ENCODE measurements at places on chromosomes 6 and 20. TPM values are rescaled to one million over a fixed set of nuclear protein-coding genes. Genes with fewer than 3 reads are reported as not detected.

Gene COL12A1
- total RNA-seq, result 16.1 TPM

Gene SERAC1
- total RNA-seq, result 10.6 TPM

Gene TCF21
- not detected for total RNA-seq

Gene GRM1
- under 0.01 TPM for total RNA-seq

Gene SIM1
- total RNA-seq, result under 0.01 TPM

Gene ADGRF5
- 2.0 TPM for total RNA-seq

Gene SOX18
- 25.5 TPM for total RNA-seq

Gene CAPN11
- 1.6 TPM for total RNA-seq

Gene RPS18
- 2,418 TPM for total RNA-seq

Gene PRSS35
- total RNA-seq, result 0.07 TPM

Gene TNFAIP3
- total RNA-seq, result 3.9 TPM

Gene TNNC2
- total RNA-seq, result not detected

Gene GSTA2
- not detected for total RNA-seq

Gene ZC2HC1B
- not detected for total RNA-seq

Gene CFAP206
- 0.53 TPM for total RNA-seq

Gene PTK7
- total RNA-seq, result 2.7 TPM

Gene FAM83C
- total RNA-seq, result not detected

Gene MPIG6B
- not detected for total RNA-seq

Gene TNFRSF6B
- total RNA-seq, result 13.2 TPM

Gene PRPH2
- total RNA-seq, result not detected

Gene ZFP64
- total RNA-seq, result 29.6 TPM

Gene BMP6
- total RNA-seq, result 203 TPM

Gene GOPC
- 31.7 TPM for total RNA-seq

Gene XKR7
- not detected for total RNA-seq

Gene SNRNP48
- total RNA-seq, result 26.9 TPM

Gene LPA
- not detected for total RNA-seq

Gene C6orf15
- not detected for total RNA-seq

Gene LAMP5
- total RNA-seq, result 0.66 TPM

Gene NINL
- total RNA-seq, result 12.5 TPM

Gene ARFRP1
- total RNA-seq, result 25.3 TPM

Gene PROKR2
- total RNA-seq, result not detected

Gene NHLRC1
- 2.3 TPM for total RNA-seq

Gene CRISP2
- not detected for total RNA-seq

Gene ASIP
- total RNA-seq, result not detected

Gene GFOD1
- 21.3 TPM for total RNA-seq

Gene PSMB1
- 363 TPM for total RNA-seq

Gene CALHM5
- total RNA-seq, result 9.3 TPM

Gene PLCG1
- 101 TPM for total RNA-seq

Gene OPN5
- total RNA-seq, result not detected

Gene BTN1A1
- total RNA-seq, result not detected

Gene BMP5
- 1.7 TPM for total RNA-seq

Gene TRIM40
- not detected for total RNA-seq

Gene TBC1D32
- total RNA-seq, result 8.1 TPM

Gene THEMIS
- not detected for total RNA-seq

Gene PTK6
- total RNA-seq, result not detected

Gene LY6G6F
- not detected for total RNA-seq

Gene LTB
- 0.80 TPM for total RNA-seq
